Osteoblast (primary cell): ENCODE measurements at places on chromosomes 13 and 19.

DNA sequence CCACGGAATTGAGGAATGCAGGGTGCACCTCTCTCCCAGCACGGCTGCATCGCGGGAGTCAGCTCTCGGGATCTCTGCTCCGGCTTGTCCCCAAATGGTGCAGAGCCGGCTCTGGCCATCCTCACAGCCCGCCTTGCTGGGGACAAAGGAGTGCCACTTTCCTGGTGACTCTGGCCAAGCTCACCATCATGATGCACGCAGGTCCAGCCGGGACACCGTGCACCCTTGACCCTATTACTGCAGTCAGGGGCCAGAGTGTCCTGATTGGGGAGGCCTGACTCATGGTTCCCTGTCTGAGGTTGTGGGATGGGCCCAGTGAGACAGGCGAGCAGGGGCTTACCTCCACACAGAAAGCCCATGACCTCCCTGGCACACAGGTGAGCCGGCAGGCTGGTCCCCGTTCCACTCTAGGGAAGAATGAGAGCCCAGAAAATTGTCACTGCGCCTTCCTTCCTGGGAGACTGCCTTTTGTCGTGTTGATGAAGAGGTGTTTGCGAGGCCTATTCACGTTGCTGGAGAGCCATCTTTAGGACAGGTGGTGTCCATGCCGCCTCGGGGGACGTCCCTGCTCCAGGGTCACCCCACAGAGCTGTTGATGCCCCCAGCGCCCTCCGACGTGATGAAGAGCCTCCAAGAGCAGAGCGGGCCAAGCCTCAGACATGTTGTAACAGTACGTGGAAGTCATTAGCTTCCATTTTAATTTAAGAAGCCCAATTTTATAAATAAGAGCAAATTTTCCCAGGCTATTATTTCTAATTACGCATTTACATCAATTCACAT is 18.5 kb upstream of the VSTM2B start:
- peak; percentile 78 for DNase-seq

GRCh38 chr19:19487950-19488874 is 27.1 kb downstream of the TSSK6 start:
- peak; percentile 81 for DNase-seq

DNA sequence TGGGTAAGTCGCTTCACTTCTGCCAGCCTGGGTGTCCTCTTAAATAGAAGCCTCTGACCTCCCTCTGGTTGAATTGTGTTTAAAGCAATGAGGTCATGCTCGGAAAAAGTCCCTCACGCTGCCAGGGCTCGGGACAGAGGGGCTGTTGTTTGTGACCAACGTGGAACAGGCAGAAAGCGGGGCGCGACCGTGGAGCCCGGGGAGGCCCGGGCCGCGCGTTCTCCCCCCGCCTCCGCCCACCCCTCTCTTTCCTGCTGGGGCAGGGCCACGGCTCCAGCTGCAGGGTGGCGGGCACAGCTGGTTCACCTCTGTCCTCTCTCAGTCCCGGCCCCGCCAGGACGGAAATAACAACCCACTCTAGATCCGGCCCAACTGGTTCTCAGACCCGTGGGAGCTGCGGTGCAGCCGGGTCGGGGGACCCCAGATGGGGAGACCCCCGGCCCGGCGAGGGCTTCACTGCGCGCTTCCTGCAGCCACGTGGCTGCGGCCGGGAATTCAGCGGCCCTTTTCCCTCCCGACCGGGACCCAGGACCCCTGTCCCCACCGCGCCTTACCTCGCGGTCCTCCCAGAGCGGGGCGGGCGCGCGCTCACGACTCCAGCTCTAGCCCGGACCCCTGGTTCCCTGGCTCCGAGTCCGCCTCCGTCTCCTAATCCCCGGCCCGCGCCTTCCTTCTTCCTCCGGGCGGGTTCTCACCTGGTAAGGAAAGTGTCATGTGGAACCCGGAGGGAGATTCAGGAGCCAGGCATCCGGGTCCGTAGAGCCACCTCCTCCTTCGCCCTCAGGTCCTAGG is 1.9 kb downstream of the CDC42EP5 start:
- DNase-seq = peak; percentile 81

DNA sequence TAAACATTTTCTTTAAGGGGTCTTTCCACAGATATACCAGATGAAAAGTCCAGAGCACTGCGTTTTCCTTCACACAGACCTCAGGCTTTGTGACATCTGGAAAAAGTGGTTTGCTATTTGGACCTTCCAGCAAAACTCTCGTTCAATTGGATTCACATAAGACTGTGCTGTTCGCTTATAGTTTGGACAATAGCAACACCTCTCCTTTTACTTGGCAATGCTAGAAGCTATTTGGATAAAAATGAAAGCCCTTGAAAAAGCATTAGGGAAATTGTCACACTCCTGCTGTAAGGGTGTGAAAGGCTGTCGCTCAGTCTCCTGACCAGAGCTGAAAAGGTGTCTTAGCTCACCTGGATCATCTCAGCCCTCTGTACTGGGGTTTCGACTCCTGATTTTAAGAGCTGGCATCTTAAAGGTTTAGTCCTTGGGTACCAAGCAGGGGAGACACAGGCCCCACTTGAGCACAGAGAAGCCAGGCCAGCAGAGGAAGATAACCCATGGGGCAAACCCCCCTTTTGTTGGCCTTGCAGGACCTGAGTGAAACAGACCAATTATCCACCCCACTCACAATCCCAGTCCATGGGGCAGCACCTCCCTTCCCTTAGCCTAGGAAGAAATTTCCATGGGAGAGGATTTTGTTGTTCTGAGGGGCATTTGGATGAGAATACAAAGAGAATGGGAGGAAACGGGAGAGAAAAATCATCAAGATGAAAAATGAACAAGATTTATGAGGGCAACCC is 257.6 kb downstream of the DLEU7 start:
- no peak for DNase-seq

GRCh38 chr19:42191855-42192254 is 25.6 kb downstream of the DEDD2 start:
- peak; percentile 93 for DNase-seq

DNA sequence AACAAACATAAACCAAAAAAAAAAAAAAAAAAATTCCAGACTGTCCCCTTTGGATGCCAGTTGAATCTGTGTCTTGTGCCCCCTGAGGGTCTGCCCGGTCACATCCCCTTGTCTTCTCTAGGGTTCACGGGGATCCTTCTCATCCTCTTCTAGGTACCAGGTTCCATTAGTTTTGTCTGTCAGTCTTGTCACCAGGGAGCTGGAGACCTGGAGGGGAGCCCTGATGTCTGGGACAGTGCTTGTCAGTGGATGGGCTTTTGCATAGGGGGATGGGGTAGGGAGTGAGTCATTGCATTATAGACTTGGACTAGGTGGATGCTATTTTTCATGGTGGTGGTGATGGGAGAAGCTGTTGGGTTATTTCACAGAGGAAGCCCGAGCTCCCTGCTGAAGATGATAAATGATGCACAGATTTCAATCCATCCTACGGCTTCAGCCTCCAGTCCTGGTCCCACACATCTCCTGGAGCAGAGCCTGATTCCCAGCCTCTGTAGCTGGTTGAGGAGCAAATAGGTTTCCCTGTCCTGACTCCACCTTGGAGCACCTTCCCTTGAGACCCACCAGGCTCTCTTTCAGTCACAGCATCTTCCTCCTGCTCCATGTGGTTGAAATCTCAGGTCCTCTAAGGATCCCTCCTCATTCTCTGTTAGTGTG is 26.0 kb downstream of the WTIP start:
- DNase-seq = peak; percentile 47

GRCh38 chr19:28878862-28879566 is 333.9 kb downstream of the UQCRFS1 start:
- DNase-seq = peak; percentile 89

DNA sequence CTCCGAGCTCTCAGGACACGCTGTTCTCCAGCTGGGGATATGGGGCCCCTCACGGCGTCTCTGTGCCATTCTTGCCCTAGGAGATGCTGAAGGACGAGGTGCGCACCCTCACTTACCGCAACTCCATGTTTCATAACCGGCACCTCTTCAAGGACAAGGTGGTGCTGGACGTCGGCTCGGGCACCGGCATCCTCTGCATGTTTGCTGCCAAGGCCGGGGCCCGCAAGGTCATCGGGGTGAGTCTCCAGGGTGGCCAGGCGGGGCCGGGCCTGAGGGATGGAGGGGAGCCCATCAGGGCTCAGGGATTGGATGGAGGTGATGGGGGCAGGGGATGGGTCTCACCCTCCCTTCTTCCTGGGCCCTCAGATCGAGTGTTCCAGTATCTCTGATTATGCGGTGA is 4.8 kb downstream of the PRMT1 start:
- DNase-seq = peak; percentile 58

GRCh38 chr13:71863254-71863865 is 3.6 kb downstream of the DACH1 start:
- DNase-seq = peak; percentile 47

- DNase-seq = peak; percentile 48
Measured at GRCh38 chr19:56139847-56140582, 1.1 kb upstream of the ZNF444 start.

- no peak for DNase-seq
Measured at GRCh38 chr19:4991538-4991937, 22.6 kb downstream of the KDM4B start.

DNA sequence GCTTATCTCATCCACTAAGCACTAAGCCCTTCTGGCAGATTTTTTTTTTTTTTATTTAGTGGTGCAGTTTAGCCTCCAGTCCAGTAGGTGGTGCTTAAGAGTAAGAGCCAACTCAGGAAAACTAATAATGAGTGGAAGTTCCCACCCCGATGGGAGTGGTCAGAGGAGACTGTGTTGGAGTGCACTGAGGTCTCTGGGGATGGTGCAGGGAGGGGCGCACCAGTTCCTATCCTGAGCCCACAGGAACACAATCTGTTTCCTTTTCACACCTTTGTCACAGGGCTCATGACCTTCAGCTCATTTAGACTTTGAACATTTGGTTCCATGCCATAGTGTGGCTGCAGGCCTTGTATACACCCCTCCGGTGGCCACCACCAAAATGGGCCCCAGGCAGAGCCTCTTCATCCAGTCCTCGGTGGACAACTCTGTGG is 367.4 kb downstream of the SPRY2 start:
- DNase-seq = peak; percentile 6

DNA sequence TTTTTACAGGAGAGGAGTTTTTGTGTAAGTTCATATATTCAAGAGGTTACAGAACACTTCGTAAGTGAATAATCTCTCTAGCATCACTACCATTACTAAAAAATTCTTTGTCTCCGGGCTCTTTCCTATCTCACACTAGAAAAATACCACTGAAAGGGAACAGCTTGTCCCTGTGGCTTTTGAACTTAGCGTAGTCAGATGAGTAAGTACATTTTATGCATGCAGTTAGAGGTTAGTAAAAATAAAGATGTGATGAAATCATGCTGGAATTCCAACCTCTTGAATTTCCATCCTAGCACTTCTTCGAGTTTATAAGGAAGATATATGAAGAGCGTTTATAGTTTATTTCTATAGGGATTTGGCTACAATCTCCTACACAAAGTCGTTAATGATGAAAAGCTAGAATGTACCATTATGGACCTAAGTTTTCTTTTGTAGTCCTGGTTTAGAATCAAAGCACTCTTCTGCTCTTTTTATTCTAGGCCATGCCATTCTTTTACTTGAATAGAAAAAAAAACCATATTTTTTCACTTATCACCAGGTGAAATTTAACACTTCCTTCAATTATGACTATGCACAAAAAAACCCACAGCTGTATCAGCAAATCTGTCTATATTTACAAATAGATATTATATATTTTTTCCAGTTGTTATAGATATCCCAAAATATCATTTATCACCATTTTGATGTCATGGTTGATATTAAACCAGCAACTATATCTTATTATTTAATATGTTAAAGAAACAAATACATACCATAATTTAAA is 139.9 kb upstream of the PCDH9 start:
- DNase-seq = peak; percentile 35

DNA sequence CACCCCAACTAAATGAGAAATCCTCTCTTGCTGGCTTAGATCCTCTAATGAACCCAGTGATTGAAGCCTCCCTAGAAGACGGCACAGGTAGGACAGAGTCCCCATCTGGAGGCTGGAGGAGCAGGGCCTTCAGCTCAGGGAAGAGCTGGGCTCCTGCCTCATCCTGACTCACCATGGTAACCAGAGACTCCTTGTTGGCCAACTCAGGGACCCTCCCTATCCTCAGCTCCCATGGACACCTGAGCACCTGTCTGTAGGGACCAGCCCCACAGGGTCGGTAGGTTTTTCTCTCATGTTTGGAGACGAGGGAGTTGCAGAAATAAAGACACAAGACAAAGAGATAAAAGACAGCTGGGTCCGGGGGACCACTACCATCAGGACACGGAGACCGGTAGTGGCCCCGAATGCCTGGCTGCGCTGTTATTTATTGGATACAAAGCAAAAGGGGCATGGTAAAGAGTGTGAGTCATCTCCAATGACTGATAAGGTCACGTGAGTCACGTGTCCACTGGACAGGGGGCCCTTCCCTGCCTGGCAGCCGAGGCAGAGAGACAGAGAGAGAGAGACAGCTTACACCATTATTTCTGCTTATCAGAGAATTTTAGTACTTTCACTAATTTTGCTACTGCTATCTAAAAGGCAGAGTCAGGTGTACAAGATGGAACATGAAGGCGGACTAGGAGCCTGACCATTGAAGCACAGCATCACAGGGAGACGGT is 26.6 kb downstream of the SIGLEC7 start:
- no peak for DNase-seq

DNA sequence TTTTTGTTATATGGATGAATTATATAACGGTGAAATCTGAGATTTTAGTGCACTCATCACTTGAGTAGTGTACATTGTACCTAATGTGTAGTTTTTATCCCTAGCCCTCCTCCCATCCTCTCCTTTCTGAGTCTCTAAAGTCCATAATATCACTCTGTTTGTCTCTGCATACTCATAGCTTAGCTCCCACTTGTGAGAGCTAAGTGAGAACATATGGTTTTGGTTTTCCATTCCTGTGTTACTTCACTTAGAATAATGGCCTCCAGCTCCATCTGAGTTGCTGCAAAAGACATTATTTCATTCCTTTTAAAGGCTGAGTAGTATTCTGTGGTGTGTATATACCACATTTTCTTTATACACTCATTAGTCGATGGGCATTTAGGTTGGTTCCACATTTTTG is 94.0 kb downstream of the SLC10A2 start:
- no peak for DNase-seq

GRCh38 chr19:34171539-34171876 is 796 bp upstream of the LSM14A start:
- DNase-seq = peak; percentile 87

- peak; percentile 87 for DNase-seq
Measured at GRCh38 chr13:45393941-45394570, 24.1 kb downstream of the SLC25A30 start.

GRCh38 chr19:33715462-33715861 is 81.2 kb upstream of the KCTD15 start:
- no peak for DNase-seq

GRCh38 chr19:42132030-42132628 is at the start of gene POU2F2:
TSS of gene POU2F2 (minus strand) at chr19:42132446. CDS start at chr19:42132411, 35 bp downstream.
- DNase-seq = peak; percentile 87

- peak; percentile 90 for DNase-seq
Measured at GRCh38 chr19:13022111-13022858, 27.0 kb downstream of the NFIX start.

GRCh38 chr13:24165746-24166145 is 5.2 kb downstream of the SPATA13 start:
- DNase-seq = peak; percentile 78

DNA sequence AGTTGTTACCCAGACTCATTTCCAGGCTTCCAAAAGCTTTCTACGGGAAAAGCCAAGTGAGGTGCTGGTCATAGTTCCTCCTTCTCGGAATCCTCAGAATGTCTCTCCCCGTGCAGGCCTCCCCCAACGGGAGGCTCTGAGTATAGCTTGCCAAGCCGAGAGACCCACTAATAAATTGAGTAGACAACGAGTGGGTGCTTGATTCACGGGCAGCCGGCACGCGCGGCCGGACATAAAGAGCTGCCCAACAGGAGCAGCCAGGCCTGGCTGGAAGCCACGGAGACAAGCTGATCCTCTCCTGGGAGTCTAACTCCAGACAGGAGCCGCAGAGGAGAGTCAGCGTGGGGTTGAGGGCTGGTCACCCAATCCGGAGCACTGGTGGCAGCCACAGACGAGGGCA is 43.4 kb upstream of the MEDAG start:
- peak; percentile 71 for DNase-seq

GRCh38 chr19:14337510-14337909 is 43.7 kb upstream of the ADGRE5 start:
- no peak for DNase-seq
